Stimulated activated CD4-positive, alpha-beta T cell treated with anti-CD3 and anti-CD28 coated beads, Interleukin-1b, Interleukin-23, amount 100 ng/mL, for 1 hour (primary cell): ENCODE measurements at places on chromosomes 2 and 18.

DNA sequence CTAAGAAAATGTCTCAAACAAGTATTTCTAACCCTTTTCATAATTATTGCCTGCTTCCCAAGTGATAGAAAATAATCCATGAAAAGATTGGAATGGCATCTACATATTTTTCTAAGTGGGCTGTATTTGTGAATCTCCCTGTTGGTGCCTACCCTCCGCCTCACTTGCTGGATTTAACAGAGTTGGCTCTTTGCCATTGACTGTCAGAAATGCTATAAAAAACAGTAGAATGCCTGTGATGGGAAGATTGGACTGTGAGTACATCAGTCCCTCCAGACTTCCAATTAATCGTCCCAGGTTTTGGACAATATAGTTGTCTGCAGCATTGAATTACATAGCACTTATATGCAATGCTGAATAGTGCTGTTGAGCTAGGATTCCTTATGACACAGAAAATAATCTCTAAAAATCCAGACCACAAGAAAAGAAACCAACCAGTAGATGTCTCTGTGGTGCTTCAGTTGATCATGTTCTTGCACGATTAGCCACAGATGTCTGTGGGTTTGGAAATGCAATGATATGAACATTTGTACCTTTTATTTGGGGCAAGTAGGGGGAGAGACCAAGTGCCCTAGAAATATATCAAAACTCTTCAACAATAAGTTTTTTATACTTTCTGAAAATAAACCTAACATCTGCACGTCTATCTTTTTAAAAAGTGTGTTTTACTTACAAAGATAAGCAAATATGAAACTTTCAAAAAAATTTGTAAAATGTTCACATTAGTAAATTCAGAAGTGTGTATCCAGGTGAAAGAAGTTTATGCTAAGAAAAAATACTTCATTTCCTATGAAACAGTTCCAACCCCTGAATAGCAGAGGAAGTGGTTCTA, 88.5 kb downstream of the DYNAP start:
- no peak for DNase-seq

- DNase-seq: no peak
Measured at GRCh38 chr2:29262681-29263260, 147.6 kb downstream of the CLIP4 start.

DNA sequence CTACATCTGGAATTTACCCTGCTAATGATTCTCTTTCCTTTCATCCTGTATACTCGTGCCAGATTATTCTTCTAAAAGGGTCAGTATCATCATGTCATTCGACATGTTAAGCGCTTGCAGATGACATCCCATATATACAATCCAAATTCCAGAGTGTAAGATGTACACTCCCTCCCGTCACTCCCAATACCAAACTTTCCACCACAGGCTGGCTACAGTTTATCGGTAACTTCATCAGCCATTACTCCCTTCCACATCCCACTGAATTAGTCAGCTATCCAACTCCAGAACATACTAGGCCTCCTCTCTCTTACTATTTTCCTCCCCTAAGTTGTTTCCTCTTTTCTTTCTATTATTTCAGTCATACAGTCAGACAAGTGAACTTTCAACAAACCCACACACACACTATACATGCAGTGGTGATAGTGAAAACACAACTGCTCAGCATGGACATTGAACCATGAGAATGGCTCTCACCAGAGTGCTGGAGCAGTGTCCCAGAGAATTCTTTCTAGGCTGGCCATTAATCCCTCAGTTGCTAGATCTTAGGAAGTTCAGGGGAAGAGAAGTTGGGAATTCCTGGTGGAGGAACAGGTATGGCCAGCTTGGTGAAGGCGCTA, 10.6 kb upstream of the NMI start:
- no peak for DNase-seq

- DNase-seq: no peak
Measured at GRCh38 chr2:179983250-179983932, 23.7 kb downstream of the CWC22 start.

DNA sequence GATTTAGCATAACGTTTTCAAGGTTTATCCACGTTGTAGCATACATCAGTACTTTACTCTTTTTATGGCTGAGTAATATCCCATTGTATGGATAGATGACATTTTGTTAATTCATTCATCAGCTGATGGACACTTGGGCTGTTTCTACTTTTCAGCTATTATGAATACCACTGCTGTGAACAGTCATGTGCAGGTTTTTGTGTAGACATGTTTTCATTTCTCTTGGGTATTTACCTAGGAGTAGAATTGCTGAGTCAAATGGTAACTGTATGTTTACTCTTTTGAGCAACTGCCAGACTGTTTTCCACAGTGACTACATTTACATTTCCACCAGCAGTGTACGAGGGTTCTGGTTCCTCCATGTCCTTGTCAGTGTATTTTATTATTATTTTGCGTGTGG, 33.9 kb downstream of the COX7A2L start:
- no peak for DNase-seq

GRCh38 chr2:195651046-195651445, 6.0 kb upstream of the SLC39A10 start:
- no peak for DNase-seq

GRCh38 chr2:72965016-72965415, 47.7 kb downstream of the EMX1 start:
- DNase-seq: no peak

DNA sequence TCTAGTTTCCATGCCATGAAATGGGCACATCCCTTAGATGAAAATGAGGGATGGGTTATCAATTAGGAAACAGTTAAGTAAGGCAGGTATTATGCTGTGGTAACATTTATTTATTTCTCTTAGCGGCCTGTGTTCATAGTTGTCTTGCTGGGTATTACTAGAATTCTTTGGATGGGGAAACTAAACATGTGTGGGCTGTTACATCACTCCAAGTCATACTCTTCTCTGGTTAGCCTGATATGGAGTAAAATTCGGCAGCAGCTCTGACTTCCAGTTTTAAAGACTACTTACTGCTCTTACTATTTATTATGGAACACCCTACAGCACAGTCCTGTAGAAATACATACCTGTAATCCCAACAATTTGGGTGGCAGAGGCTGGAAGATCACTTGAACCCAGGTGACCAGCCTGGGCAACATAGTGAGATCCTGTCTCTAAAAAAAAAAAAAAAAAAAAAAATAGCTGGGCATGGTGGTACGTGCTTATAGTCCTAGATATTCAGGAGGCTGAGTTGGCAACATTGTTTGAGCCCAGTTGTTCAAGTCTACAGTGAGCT, 33.1 kb upstream of the RASGRP3 start:
- no peak for DNase-seq

GRCh38 chr2:105879803-105880300, 135.1 kb downstream of the NCK2 start:
- no peak for DNase-seq

GRCh38 chr2:55031505-55031904, 18.7 kb downstream of the RTN4 start:
- no peak for DNase-seq

GRCh38 chr2:121030523-121030922, 254.5 kb downstream of the TFCP2L1 start:
- no peak for DNase-seq

GRCh38 chr2:54606393-54606958, 117.0 kb upstream of the EML6 start:
- peak; percentile 25 for DNase-seq

DNA sequence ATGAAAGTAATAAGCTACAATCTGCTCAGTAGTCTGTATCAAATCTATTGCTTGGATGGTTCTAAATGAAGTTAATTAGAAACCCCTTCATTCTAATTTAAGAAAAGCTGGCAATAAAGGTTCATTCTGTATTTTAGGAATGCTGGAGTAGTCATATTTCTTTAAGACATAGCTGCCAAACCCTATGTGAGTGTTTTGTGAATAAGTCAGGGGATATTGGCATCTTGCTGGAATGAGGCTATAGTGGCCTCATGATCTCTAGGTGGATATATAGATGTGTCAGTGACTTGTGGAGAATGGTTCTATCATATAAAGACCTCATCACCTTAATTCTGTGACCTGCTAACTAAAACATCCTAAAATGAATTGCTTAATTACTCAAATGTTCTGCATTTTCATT, 196.3 kb downstream of the PDE1A start:
- DNase-seq: no peak

DNA sequence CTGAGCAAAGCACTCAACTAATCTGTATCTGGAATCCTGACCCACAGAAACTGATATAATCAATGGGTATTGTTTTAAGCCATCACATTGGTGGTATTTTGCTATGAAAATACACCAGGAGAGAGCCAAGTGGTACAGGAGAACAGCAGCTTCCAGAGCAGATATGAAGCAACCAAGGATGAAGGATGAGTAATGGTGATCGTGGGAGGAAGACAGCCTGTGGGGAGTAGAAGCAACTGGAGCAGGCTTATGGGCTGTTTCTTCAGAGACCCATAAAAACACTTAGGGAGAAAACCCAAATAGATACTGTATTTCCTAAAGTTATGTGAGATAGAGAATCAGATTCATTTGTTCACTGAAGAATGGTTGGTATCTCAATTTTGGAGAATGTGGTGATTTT, 330.8 kb downstream of the NUP35 start:
- no peak for DNase-seq

DNA sequence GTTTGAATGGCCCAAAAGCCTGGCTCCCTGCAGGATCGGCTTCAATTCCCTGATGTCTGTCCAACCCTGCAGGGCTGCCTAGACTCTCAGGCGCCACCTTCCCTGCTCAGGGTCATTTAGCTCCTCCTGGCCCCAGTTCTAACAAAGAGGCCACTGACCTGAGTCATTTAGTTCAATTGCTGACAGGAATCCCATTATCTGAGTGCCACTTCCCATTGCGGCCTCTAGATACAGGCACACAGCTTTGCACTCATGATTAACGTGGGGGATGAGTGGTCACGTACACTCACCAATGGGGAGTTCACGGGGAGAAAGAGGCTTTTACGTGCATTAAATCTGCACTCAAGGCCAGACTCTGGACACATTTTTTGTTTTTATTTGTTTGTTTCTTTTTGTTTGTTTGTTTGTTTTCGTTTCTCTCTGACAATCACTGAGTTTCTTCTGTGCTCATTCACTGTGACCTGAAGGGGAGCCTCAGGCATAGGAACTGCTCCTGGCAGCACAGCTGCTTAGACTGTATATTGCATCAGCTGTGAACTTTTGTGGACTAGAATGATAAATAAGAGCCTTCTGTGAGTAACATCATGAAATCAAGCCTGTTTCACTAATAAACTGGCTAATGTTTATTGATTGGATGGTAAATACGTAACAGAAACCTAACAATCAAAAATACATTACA, 118.9 kb upstream of the CTNNA2 start:
- no peak for DNase-seq

DNA sequence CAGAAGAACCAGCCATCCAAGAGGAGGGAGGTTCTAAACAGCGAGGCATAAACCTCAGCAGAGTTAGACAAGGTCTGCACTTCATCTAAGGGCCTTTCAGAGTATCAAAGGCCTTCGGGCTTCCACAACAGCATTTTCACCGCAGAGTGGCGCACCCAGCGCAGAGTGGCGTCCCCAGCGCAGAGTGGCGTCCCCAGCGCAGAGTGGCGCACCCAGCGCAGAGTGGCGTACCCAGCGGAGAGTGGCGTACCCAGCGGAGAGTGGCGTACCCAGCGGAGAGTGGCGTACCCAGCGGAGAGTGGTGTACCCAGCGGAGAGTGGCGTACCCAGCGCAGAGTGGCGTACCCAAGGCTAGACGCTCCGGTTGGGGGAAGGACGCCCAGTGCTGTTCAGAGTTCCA, 137.9 kb downstream of the ZNF516 start:
- no peak for DNase-seq

DNA sequence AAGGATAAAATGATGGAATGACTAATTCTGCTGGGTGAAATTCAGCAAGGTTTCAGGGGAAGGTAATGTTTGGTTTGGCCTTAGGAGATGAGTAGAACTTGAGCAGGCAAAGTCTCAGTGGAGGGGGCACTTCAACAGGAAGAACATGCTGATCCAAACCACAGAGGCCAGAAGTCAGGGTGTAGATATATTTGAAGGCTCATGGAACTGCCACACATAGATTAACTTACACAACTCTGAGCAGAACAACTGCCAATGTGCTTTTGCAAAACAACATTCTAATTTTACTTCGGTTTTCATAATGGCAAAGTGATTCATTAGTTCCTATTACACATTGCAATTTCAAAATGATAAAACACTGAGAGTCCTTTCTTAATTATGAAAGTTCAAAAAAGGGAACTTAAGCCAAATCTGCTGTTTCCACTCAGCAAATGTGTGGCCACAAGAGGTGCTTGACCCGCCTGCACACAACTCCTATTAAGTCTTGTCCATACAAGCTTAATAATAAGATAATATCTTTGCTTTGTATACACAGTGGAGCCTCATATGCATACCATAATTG, 284.8 kb downstream of the MREG start:
- DNase-seq: no peak

DNA sequence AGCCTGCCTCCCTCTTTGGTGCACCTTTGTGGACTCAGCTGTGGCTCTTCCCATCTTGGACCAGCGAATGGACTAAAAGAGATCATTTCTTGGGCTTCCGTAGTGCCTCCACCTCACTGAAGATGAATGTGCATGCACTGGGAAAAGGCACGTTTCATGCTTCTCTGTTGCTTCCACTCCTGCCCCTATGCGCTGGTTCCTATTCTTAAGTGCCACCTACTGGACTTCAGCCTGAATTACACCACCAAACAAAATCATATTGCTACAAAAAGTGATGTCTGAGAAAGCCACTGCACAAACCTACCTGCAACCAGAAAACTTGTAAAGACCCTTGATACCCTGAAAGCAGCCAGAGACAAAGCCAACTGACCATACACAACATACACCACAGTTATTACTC, 695.6 kb downstream of the TSN start:
- DNase-seq: no peak

GRCh38 chr2:54048117-54048785, 67.2 kb upstream of the ACYP2 start:
- DNase-seq: no peak

GRCh38 chr2:225999692-226000091, 600.2 kb downstream of the NYAP2 start:
- no peak for DNase-seq

DNA sequence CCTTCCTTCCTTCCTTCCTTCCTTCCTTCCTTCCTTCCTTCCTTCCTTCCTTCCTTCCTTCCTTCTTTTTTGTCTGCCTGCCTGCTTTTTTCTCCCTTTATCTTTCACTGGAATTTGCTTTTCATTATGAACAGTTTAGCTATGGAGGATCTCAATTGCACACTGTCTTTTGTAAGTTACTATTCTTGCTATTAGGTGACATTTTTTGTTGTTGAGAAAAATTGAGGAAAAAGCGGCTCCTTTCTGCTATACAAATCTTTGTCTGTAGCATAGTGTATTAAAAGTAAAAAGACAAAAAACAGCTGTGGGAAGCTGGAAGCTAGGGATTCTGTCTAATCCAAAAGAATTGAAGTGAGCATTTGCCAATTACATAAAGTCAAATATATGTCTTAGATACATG, 448.7 kb downstream of the DCDC2C start:
- no peak for DNase-seq
